Activated CD8-positive, alpha-beta memory T cell treated with anti-CD3 and anti-CD28 coated beads for 4 hours (primary cell): ENCODE measurements at places on chromosomes 13 and 19.

- DNase-seq, result no peak
These were observed 4.9 kb downstream of the ERCC1 start for GRCh38 chr19:45418802-45419201.

DNA sequence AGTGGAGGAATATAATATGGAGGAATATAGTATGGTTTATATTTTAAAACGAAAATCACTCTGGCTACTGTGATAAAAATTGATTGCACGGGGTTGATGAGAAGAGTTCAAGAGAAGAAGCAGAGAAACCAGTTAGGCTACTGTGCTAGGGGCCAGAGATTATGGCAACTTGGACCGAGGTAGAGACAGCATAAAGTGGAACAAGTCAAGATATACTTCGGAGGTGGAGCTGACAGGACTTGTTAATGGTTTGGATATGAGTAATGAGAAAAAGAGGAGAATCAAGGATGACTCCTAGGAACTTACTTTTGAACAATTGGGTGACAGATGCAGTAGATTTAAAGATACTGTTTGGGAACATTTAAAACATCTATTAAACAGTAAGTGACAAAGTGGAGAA is 6.6 kb upstream of the WDFY2 start:
- DNase-seq, result no peak

DNA sequence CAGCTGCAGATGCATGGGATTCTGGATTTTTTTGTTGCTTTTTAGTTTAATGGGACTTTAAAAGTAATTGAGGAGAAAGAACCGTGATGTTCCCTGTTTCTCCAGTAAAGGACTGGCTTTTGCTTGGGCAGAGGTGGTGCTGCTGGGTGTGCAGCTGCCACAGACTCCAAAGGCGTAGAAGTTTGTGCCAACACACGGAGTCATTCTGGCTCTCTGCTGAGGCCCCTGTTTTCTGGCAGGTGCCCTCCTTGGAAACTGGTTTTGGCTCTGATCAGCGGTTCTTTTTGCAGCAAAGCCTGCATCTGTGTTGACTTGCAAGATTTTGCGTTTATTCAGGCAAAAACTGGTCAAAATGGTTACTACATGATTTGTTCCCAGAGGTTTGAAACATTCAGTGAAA is 16.0 kb upstream of the QTRT1 start:
- DNase-seq, result no peak

GRCh38 chr13:108833531-108833930 is 204.1 kb downstream of the MYO16 start:
- DNase-seq, result no peak

DNA sequence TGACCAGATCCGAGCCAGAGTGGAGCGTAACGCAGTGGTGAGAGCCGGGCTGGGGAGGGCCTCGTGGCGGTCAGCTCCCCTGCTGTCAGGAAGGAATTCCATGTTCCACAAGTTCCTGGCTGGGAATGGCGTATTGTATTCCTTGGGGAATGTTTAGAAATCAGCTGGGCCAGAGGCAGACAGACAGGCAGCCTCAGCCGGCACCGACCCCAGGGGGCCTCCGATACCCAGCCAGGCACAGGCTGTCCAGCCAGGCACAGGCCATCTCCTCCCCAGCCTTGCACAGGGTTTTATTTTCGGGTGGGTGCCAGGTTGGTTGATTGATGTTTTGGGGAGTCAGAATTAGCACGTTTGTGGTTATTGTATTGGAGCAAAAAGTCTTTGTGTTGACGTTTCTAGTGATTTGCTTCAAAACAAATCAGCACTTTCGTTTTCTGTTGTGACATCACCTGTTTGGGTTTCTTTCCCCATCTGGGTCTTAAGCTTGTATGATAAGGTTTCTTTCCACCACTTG is 126.6 kb upstream of the MCF2L start:
- no peak for DNase-seq

DNA sequence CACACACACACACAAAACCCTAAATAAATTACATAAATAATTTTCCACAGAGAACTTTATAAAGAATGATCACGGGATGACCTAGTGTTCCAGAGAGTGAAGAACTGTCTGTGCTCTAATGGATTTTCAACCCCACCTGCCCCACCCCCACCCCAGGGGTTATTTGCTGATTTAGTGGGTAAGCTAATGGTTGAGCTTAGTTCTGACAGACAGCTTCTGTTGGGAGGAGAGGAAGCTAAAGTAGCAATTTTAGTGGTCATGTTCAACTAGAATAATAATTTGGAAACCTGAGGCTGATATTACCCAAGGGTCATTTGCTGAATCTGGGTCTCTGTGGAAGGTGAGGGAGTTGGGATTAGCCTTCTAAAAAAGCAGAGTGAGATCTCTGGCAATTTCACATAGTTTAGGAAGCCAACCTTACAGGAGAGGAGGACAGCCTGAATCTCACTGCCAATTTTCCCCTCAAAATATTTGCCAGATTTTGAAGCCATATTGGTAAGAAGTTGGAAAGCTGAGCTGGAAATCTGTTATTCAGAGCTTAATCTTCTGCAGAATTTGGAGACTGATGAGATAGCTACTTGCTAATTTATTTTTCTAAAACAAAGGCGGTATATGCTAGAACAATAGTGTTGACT is 68.7 kb downstream of the POSTN start:
- DNase-seq, result no peak

DNA sequence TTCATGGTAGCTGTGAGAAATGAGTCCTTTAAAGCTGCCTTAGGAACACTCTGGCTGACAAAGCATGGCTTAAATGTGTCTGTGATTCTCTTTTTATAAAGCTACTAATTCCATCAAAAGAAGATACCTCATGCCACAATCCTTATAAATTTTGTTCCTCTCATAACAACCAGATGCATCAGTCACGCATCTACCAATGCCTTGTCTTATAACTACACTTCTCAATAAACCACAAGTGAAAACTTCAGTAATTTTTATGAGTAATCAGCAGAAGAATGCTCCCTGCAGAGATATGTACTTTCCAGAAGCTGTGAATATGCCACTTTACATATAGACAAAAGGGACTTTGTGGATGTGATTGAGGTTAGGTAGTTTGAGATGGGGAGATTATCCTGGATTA is 147.8 kb downstream of the SUCLA2 start:
- DNase-seq, result no peak

GRCh38 chr13:30364876-30365275 is 57.4 kb upstream of the UBE2L5 start:
- DNase-seq, result no peak
